Inflammatory macrophage (primary cell): ENCODE measurements at places on chromosomes 12 and 14.
A peak's percentile ranks its signal among the peaks of the same experiment; 100 is the strongest.

GRCh38 chr12:101685092-101685491, 12.3 kb upstream of the CHPT1 start:
- DNase-seq, result no peak

- peak; percentile 60 for DNase-seq
These were observed 35.0 kb downstream of the ZNF664 start for GRCh38 chr12:124007826-124008570.

GRCh38 chr12:113062502-113063395, 6.2 kb downstream of the DTX1 start:
- peak; percentile 32 for DNase-seq

DNA sequence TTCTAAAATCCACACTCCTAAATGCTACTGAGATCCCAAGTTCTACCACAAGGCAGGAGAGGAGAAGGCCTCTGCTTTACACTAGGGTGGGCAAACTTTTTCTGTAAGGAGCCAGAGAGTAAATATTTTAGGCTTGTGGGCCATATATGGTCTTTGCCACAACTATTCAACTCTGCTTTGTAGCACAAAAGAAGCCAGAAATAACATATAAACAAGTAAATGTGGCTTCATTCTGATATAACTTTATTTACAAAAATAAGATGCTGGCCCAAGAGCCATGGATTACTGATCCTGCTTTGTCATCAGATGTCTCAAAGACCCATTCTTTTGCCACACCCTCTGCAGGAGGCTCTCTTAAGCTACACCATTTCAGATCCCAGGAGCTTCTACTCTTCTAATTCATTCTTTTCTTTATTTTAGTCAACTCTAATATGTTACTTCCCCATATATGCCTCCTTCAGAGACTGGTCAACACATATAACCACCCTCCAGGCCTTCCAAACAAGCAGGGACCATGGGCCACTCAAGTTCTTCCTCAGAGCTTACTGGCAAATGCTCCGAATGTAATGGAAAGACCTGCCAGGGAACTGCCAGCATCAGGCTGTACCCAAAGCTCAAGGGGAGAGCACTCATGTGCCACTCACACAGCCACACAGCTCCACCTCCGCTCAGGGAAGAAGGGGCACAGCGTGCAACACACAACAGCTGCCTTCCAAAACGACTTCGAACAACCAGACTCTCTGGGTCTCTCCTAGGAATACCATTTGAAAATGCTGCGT, 15.6 kb downstream of the APPL2 start:
- DNase-seq, result no peak

DNA sequence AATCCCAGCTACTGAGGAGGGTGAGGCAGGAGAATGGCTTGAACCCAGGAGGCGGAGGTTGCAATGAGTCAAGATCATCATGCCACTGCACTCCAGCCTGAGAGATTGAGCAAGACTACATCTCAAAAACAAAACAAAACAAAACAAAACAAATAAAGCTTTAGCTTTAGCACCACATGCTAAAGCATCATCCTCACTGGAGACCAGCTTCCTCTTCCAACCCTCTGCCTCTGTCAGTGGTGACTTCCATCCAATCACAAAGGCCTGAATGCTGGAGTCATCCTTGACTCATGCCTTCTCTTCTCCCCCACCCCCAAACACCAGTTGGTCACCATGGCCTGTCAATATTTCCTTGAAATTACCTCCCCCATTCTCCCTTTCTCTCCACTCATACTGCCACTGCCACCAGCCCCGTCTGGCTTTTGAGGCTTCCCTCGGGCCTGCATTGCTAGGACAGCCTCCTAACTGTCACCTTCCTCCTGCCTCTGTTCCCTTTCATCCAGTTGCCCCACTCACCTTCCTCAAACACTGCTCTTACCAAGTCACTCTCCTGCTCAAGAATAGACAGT, 1.4 kb downstream of the ZNF385A start:
- DNase-seq, result peak; percentile 97

GRCh38 chr14:56342494-56342942, 224.3 kb downstream of the PELI2 start:
- peak; percentile 24 for DNase-seq

DNA sequence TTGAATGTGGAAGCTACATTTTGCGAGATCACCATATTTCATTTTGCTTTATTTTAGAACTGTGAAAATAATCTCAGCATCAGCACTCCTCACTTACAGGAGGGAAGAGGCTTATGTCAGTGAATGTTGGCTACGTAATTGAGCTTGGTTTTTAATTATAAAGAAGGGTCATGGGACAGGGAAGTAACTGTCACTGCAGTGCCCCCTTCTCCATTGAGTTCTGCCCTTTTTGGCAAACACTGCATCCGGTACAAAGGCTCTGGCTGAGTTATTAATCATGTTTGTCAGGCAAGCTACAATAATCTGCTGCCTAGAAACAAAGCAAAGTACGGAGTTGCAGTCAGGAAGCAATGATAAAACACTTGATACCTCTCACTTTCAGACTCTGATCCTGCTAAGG, 546.7 kb downstream of the SNAPC1 start:
- no peak for DNase-seq

DNA sequence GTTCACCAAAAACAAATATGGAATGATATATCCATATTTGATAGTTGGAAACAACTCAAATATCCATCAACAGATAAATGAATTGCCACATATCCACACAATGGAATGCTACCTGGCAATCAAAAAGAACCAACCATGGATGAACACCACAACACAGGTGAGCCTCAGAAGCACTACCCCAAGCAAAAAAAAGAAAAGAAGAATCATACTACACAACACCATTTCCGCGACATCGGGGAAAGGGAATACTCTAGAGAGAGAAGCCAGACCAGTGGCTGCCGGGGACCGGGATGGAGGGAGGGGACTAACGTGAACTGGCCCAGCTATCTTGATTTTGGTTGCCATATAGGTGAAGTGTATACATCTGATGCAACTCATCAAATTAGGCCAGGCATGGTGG, 41.4 kb downstream of the SCARB1 start:
- no peak for DNase-seq

GRCh38 chr12:74689071-74689655, 151.5 kb downstream of the ATXN7L3B start:
- peak; percentile 1 for DNase-seq

DNA sequence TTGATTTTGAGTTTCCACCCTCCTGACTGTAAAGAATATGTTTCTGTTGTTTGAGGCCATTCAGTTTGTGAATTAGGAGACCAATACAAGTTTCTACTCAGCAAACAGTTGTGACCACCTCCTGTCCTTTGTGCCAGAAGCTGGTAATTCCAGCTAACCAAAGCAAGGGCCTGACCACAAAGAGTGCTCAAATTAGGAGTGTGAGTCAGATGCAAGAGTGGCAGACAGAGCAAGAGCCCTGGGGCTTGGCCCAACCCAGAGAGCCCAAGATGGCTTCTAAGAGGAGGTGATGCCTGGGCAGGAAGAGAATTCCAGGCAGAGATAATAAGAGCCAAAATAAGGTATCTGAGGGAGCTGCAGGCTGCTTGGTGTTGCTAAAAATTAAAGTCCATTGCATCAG, 77.7 kb upstream of the C14orf132 start:
- DNase-seq, result no peak

GRCh38 chr12:124856842-124857178, 6.9 kb downstream of the SCARB1 start:
- no peak for DNase-seq

DNA sequence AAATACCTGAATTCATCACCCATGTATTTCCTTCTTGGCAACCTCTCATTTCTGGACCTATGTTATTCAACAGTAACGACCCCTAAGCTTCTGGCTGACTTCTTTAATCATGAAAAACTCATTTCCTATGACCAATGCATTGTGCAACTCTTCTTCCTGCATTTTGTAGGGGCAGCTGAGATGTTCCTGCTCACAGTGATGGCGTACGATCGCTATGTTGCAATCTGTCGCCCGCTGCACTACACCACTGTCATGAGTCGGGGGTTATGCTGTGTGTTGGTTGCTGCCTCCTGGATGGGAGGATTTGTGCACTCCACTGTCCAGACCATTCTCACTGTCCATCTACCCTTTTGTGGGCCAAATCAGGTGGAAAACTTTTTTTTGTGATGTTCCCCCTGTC, 356 bp downstream of the OR4Q2 start:
- DNase-seq, result peak; percentile 39

DNA sequence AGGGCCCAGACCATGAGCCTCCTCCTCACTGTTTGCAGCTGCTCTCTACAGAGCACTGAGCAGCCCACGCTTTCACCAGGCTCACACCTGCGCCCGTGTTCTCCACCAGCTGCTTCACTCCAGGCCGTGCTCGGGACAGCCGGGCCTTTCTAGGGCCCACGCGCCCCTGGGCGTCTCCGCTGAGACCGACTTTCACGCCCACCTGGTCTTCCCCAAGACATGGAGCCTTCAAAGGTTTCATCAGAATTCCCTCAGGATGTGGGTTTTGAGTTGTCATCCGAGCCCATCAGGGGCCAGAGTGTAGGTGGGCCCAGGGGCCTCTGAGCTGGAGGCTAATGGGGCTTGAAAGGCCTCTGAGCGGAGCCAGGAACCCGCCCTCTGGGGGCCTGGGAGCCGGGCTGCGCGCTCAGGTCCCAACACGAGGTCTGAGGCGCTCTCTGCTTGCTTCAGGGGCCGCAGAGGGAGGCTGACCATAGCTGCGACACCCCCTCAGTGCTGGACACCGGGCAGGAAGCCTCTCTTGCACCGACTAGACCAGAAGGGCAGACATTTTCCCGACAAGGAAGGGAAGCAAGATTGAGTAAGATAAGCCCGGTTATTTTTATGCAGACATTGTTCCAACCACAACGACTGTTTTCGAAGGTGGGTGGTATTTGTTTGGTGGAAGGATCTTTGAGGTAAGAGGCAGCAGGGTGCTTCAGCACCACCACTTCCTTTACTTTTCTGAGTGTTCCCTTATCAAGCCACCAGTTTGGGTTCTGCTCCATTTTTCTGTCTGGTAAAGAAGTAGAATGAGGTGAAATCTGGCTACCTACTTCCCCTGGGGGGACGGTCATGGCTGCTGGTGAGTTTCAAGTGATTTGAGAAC, 125.0 kb upstream of the FUT8 start:
- peak; percentile 74 for DNase-seq

DNA sequence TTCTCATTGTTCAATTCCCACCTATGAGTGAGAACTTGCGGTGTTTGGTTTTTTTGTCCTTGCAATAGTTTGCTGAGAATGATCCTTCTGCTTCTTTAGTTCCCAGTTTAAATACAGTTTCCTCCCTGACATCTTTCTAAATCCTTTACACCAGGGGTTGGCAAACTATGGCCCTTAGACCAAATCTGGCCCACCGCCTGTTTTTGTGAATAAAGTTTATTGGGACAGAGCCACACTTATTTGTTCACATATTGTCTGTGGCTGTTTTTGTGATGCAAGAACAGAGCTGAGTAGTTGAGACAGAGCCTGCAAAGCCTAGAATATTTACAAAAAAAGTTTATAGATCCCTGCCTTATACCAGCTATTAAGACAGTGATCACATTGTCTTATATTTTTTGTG, 53.7 kb downstream of the SERPINA10 start:
- DNase-seq, result no peak

GRCh38 chr12:79688376-79689060, 2.2 kb downstream of the PAWR start:
- no peak for DNase-seq

DNA sequence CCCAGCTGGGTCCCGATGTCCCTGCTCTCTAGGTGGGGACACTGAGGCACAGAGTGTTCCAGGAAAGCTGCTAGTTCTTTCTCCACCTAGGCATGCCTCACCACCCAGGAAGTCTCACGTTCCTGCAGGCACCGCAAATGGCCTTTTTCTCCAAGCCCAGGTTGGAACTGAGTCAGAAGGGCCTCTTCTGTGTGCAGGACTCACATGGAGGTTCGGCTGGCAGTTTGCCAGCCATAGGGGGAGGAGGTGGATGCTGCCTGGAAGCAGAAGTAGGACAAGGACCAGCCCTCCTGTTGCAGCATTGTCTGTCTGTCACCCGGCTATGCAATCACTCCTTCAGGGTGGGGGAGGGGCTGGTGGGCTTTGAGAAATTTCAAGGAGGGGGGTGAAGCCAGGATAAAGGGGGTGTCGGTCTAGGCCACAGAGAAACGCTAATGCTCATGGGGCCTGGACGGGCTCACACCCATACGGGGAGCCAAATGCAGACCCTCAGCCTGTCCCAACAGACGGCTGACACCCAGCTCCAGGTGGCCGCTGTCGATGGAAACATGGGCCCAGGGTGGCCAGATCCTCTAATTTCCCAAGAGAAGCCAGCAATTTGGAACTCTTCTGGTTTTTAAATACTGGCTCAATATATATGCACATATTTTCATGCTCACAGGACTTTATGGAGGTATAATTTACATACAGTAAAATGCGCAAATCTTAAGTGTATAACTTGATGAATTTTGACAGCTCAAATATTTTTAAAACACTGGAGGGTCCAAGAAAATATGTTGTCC, 120.5 kb downstream of the PHETA1 start:
- peak; percentile 96 for DNase-seq

GRCh38 chr12:14836336-14837210, 6.8 kb downstream of the ART4 start:
- no peak for DNase-seq

DNA sequence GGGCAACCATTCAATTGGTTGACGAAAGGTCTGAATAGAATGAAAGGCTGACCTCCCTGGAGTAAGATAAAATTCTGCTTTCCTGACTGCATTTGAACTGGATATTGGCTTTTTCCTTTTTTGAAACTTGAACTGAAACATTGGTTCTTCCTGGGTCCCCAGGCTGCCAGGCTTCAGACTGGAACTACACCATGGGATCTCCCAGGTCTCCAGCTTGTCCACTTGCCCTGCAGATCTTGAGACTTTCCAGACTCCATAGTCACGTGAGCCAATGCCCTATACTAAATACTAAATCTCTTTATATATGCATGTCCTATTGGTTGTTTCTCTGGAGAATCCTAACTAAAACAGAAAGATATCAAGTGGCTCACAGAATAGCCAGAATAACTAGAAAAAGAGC, 118.7 kb upstream of the KRR1 start:
- no peak for DNase-seq

DNA sequence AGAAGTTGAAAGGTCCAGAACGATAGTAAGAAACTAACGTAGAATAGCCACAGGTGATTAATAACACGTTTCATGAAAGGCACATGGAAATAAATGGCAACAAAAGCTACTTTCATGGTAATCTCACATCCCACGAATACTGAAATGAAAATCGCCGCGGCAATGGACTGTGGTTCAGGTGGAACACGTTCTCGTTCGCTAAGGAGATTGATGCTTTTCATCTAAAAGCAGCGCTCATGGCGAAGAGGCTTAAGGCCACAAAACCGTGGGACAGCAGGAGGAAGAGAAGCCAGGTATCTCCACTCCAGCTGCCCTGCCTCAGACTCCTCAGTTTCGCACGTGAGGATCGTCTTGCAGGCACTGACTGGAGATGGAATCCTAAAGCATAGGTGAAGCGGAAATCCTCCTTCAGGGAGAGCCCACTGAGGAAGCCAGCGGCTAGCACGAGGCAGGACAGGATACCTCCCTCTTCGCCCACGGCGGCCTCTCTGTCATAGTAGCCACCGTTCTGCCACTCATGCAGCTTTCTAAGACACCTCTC, 696 bp upstream of the GPHN start:
- no peak for DNase-seq

DNA sequence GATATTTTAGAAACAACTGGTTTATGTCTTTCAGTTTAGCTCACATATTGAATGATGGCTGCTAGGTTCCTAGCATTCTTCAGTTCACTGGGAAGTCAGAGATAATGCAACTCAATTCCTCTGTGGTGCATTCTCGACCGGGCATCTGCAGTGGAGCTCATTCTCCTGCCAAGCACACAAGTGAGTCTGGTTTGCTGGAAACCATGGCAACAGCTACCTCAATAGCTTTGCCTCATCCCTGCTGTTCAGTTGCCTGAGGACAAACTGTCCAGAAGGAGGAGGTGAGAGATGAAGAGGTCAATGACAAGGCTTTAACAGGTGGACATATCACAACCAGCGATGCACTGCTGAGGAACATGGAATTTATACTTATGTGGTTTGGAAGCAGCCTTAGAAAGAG, 816.9 kb downstream of the AACS start:
- no peak for DNase-seq
